ENCODE measurements at places on chromosomes 12 and 14. TPM values are rescaled to one million over a fixed set of nuclear protein-coding genes. Genes with fewer than 3 reads are reported as not detected.

DNA sequence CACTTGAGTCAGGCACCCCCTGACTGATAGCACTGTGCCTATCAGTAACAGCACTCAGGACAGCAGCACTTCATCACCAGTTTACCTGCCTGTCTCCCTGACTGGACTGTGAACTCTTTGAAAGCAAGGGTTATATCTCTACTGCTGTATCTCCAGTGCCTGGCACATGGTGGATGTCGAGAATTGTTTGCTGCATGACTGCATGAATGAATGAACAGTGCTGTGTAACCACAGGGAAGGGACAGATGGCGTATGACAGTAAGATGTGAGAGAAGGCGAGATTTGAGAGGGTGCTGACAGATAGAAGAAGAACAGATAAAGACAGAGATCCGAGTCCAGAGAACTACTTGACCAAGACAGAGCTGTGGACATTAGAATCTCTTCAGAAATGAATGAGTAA lies 29.7 kb downstream of the BRAP start:
- H3K4me3 ChIP-seq = no peak overlapping the region
- no peak for DNase-seq
- peaks cover 27% of the 10 kb centered on the region for H3K36me3 ChIP-seq
- H3K27ac ChIP-seq = no peak overlapping the region
- H3K27me3 ChIP-seq = no peaks in the 10 kb centered on the region

DNA sequence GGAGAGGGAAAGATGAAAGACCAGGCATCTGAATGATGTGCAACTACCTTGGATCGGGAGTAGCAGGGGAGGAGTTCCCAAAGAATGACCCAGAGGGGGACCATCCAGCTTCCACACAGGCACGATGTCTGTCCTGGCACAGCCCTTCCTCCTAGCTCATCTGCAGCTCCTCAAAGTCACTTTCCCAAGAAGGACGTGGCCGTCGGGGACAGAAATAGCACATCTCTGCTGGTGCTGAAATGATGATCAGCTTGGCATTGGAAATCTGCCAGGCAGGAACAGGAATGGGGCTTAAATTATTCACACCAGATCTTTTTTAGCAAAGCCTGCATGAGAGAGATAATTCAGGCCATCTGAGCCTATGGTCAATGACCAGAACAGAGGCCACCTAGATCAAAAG lies 41.7 kb downstream of the TSPAN11 start:
- no peak for DNase-seq
- H3K4me1 ChIP-seq = no peaks in the 10 kb centered on the region
- no peak overlapping the region for H3K27ac ChIP-seq
- no peak overlapping the region for H3K4me3 ChIP-seq

GRCh38 chr12:52525661-52526499 lies 5.7 kb upstream of the KRT5 start:
- H3K4me1 ChIP-seq = peaks cover 5% of the 10 kb centered on the region
- DNase-seq = no peak

RD3L gene
- total RNA-seq = not detected

DNA sequence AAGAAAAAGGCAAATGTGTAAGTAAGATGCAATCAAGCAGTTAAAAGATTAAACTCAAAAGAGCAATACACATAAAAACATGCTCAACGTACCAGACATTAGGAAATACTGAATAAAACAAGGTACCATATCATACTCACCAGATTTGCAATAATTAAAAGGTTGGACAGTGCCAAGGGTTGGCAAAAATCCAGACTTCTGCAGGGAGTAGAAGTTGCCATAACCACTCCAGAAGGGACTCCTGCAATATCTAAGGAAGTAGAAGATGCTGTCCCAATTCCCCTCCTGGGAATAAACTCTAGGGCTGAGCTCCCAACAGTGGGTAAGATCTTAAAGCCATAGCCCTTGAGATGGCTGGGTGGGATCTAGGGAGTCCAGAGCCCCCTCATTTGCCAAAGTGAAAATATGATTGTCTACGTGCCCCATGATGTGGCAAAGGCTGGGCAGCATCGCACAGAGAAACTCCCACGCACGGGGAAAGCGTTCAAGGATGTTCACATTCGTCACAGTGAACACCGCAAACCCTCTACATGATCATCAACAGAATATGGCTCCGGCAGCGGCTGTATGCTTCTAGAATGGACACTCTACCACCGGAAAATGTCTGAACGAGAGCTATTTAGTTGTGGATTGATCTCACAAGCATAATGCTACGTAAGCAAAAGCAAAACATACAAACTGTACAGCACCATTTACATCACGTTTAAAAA lies 12.3 kb downstream of the KCTD10 start:
- no peak for DNase-seq
- peaks cover 11% of the 10 kb centered on the region for H3K36me3 ChIP-seq

FOXA1 gene
- total RNA-seq = not detected

ATXN7L3B gene
- total RNA-seq = 20.2 TPM
